AG08395 (cell line): ENCODE measurements at places on chromosomes 3 and 15.
A peak's percentile ranks its signal among the peaks of the same experiment; 100 is the strongest.

DNA sequence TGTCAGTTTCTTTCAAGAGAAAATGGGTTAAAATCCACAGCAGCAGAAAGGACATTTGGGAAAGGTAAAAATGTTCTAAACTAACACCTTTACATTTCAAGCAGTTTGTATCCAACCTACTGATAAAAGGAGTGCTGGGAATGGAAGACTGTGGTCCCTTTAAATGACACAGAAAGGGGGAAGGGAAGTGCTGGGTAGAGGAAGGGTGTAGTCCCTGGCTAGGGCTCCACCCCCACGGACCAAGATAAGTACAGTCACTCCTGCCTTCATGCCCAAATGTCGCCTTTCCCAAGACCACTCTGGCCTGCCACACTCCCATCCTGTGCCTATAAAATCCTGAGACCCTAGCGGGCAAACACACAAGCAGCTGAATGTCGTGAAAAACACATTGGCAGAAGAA, 350.9 kb upstream of the POU1F1 start:
- DNase-seq, result no peak

- DNase-seq, result peak; percentile 51
These were observed 19.5 kb downstream of the RAF1 start for GRCh38 chr3:12644331-12644937.

- no peak for DNase-seq
These were observed 10.1 kb downstream of the CRTC3 start for GRCh38 chr15:90539789-90540188.

GRCh38 chr3:114619771-114620170, 325.9 kb downstream of the TIGIT start:
- DNase-seq, result no peak

GRCh38 chr3:47961815-47962606, 54.2 kb downstream of the MAP4 start:
- DNase-seq, result peak; percentile 10

- no peak for DNase-seq
These were observed 11.5 kb downstream of the KBTBD13 start for GRCh38 chr15:65087873-65088642.

DNA sequence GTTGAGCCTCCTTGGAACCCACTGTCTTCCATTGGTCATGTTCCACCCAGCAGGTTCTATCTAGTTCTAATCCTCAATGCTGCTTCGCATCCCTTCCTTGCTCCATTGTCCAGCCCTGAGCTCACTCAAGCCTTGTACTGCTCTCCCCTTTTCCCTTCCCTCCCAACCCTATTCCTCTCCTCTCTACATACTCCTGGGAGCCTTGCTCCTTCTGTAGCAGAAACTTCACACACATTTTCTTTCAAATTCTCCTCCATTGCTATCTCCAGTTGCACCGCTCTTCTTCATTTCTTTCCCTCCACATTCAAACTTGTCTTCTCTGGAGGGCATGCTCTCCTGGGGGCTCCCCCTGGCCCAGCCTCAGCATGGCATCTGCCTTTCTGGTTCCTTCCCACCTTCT, 14.5 kb downstream of the NR1I2 start:
- no peak for DNase-seq

GRCh38 chr3:9690451-9691450, 12.9 kb upstream of the CPNE9 start:
- no peak for DNase-seq

GRCh38 chr3:50229490-50229889, 6.5 kb upstream of the GNAI2 start:
- DNase-seq, result no peak

GRCh38 chr3:46435081-46435726, 28.1 kb downstream of the CCRL2 start:
- DNase-seq, result no peak

GRCh38 chr3:8629151-8630021, 15.2 kb downstream of the SSUH2 start:
- DNase-seq, result peak; percentile 95

DNA sequence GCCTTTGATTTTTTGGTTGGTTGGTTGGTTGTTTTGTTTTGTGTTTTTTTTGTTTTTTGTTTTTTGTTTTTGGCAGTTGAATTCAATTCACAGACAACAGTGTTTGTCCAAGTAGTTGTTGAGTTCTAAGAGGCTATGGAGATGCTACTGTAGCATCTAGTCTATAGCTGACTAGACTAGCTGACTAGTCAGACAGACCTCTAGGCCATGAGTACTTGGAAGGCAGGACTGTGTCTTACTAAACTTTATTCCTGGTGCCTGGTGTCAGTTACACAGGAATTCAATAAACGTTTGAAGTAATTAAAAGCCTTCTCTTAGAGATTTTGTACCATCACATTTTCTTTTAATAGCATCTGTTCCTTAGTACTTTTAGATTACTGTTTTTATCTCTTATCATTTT, 35.7 kb downstream of the RNF13 start:
- DNase-seq, result no peak

- no peak for DNase-seq
These were observed 110.4 kb downstream of the EDEM1 start for GRCh38 chr3:5297895-5298294.

DNA sequence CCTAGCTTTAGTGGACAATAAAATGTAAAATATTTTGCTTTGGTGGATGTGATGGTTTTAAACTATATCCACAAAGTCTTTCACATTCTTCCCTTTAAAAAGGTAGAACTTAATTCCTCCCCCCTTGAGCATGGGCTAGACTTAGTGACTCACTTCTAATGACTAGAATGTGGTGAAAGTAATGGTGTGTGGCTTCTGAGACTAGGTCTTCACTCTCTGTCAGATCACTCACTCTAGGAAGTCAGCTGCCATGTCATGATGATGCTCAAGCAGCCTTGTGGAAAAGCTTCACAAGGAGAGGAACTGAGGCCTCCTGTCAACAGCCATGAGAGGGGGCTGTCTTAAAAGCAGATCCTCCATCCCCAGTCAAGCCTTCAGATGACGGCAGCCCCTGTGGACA, 4.2 kb downstream of the LRRC2 start:
- no peak for DNase-seq

DNA sequence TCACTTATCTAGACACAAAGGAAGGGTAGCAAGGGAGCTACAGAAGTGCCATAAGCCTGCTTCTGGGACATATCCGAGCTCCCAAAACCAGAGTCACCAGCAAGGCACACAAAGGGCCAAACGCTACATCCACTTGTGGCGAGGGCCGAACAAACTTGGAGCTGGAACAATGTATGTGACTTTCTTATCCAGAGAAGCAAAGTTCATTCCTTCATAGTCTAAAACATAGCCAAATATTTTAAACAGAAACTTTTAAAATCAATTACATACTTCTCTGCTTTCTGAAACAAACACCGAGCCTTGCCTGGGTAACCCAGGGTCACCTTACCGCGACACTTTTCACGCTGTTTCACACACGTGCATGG, 15.9 kb downstream of the ZXDC start:
- DNase-seq, result no peak

GRCh38 chr15:47066392-47066791, 650.9 kb upstream of the SEMA6D start:
- no peak for DNase-seq

- DNase-seq, result no peak
These were observed 3.2 kb upstream of the BCL2L10 start for GRCh38 chr15:52115598-52116427.

DNA sequence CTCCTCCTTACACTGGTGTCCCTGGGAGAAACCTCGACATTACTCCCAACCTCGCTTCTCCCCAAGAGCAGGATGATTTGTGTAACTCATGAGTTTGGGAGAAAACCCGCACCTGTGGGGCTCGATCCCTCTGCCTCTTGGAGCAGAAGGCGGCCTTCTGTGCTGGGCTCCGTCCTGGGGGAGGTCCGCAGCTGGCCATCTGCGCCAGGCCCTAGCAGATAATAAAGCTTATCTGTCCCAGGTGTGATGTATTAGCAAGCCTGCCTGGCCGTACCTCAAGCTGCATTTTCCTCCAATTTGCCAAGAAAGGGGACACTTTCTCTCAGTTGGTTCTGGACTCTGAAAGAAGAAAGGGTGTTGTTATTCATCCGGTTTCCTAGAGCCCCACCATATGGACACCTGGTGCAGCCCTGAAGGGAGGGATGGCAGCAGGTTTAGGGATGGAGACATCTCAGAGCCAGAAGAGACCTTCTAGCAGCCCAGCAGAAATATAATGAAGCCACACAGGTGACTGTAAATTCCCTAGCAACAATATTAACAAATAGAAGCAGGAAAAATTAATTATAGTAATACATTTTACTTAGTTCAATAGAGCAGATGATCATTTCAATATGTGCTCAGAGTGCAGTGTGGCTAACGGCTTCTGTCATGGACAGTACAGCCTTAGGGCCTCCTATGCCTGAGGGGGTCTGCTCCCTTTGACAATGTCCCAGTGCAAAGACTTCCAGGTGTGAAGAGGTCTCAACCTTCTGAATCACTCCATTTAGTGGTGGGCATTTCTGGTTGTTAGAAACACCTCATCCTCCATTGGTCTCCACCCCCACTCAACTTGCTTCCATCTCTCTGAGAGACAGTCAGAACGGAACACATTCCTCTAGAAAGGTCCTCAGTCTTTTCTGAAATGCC, 94.8 kb downstream of the CPN2 start:
- DNase-seq, result no peak

DNA sequence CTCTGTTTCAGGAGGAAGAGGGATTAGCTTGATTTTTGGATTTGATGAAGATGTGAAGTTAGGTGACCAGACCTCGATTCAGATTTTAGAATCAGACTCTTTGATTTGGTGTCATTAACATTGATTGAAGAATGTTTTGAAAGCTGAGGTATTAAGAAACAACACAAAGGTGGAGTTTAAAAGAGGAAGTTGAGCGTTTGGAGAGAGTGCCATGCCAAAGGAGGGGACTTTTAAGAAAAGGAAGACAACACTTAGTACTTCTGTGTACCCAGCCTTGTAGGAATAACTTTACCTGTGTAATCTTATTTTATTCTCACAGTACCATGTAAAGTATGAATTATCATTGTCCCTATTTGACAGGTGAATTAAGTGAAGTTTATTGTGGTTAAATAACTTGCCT, 34.4 kb downstream of the PPARG start:
- no peak for DNase-seq

- DNase-seq, result no peak
These were observed 6.4 kb downstream of the TMEM207 start for GRCh38 chr3:190443257-190443656.

- DNase-seq, result no peak
These were observed 278.3 kb downstream of the TLE3 start for GRCh38 chr15:69819371-69819770.

DNA sequence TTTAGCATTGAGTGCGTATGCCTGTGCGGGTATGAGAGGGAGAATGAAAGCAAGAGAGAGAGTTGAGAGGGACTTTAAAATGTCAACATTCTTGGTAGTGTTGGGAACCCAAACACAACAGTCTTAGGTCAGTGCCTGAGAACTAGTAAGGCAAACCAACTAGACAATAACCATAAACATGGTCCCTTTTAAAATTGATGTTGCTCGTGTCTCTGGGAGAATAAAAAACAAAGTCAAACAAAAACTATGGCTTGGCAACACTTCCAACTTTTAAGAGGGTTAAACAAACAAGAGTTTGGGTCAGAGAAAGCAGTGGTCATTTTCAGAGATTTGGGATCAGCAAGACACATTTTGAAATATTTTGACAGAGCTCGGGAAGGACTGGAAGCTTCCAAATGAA, 146.7 kb upstream of the THBS1 start:
- no peak for DNase-seq

GRCh38 chr3:179677884-179678283, 25.0 kb downstream of the USP13 start:
- DNase-seq, result no peak

DNA sequence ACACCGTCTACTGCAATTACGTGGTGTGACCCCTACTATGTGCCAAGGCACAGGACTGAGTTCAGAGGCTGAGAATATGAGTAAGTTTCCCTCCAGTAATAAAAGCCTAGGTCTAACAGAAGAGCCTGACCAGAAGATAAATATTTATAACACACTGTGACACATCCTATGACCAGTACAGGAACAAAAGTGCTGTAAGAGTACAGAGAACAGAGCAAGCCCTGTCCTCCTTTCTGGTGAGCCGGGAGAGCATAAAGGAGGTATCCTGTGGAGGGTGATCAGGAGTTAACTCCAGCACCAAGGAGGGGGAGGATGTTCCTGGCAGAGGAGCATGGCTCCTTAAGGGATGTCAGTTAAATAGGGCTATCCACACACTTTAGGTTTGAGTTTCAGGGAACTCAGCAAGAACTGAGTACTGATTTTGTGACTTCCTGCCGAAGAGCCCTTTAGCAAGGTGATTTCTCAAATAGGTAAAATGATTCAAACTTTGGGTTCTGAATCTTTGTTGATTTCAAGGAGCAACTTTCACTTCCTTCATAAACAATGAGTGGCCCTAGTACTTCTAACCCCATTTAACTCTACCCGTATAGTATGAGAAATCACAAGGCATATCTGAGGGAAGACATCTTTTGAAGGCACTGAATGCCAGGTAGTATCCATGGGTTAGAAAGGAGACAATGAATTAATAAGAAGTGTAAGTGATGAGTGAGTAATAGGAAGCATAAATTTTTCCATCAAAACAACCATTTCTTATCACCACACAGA, 198.0 kb downstream of the THRB start:
- no peak for DNase-seq

DNA sequence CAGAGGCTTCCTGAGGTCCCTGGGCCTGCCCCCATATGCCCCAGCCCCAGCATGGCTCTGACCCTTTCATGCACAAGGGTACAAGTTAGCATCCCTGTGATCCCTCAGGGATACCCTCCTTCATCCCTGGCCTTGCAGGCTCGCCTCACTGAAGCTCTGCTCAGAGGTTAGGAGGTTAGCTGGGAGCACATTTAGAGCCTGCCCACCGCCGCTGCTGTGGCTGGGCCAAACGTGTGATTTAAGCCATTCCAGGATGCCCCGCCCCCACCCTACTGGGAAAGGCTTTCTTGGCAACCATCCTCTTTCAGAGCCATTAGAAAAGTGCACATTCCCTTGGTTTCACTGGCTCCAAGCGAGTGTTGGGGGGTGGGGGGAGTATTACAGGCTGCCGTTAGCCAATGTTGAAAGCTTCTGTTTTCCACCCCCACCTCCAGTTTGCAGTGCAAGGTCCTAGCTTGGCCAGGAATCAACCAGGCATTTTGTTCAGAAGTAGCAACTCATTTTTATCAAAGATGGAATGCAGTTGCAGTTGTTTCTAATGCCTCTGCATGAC, 6.3 kb upstream of the HES1 start:
- no peak for DNase-seq

- DNase-seq, result no peak
These were observed 89.7 kb upstream of the SLC4A7 start for GRCh38 chr3:27573780-27574437.
